Panc1 (cell line): ENCODE measurements at places on chromosomes 3 and 15. TPM values are rescaled to one million over a fixed set of nuclear protein-coding genes. Genes with fewer than 3 reads are reported as not detected.

RTP1 gene
- not detected for total RNA-seq

PEX5L gene
- 0.23 TPM for total RNA-seq

ADAMTSL3 gene
- total RNA-seq: not detected

ADAMTS17 gene
- total RNA-seq: 1.6 TPM

SCAANT1 gene
- total RNA-seq: not detected

CCR9 gene
- total RNA-seq: not detected

SLC35G2 gene
- total RNA-seq: 15.0 TPM

SLC9C1 gene
- not detected for total RNA-seq

WNT7A gene
- total RNA-seq: not detected

RARB gene
- not detected for total RNA-seq

AHSG gene
- total RNA-seq: 0.85 TPM

CAPN3 gene
- total RNA-seq: 0.31 TPM

KNSTRN gene
- total RNA-seq: 74.6 TPM

UTS2B gene
- 0.26 TPM for total RNA-seq

PARP15 gene
- total RNA-seq: 0.21 TPM

GAP43 gene
- total RNA-seq: not detected

ERC2 gene
- total RNA-seq: 0.33 TPM

ZPLD1 gene
- not detected for total RNA-seq

VEPH1 gene
- total RNA-seq: 0.51 TPM

LSAMP gene
- 3.1 TPM for total RNA-seq

THRB gene
- 3.9 TPM for total RNA-seq

SSUH2 gene
- total RNA-seq: not detected

QTRT2 gene
- 51.6 TPM for total RNA-seq

GOLGA6B gene
- not detected for total RNA-seq

LTF gene
- not detected for total RNA-seq

TRH gene
- total RNA-seq: not detected

ECE2 gene
- not detected for total RNA-seq

THSD4 gene
- 65.4 TPM for total RNA-seq

MINAR1 gene
- 0.62 TPM for total RNA-seq

MEX3B gene
- total RNA-seq: 8.5 TPM

IL17RB gene
- total RNA-seq: 15.9 TPM

C15orf61 gene
- 5.6 TPM for total RNA-seq

AADACL2 gene
- not detected for total RNA-seq

CYP8B1 gene
- total RNA-seq: 0.08 TPM

CGNL1 gene
- total RNA-seq: 3.5 TPM

PIERCE2 gene
- total RNA-seq: 2.8 TPM

GOLGA6D gene
- total RNA-seq: not detected

PSTPIP1 gene
- 0.46 TPM for total RNA-seq

SERPINI1 gene
- 8.0 TPM for total RNA-seq

PTX3 gene
- total RNA-seq: 2.1 TPM

GOLGA8S gene
- 0.15 TPM for total RNA-seq

SOX14 gene
- total RNA-seq: not detected

SERPINI2 gene
- not detected for total RNA-seq

TIMP4 gene
- total RNA-seq: not detected

CKMT1B gene
- 2.4 TPM for total RNA-seq

OXSM gene
- total RNA-seq: 0.28 TPM

HERC2 gene
- 69.7 TPM for total RNA-seq

RYR3 gene
- not detected for total RNA-seq

CYP1A2 gene
- not detected for total RNA-seq

CCDC50 gene
- total RNA-seq: 89.3 TPM

SCN11A gene
- not detected for total RNA-seq

KNG1 gene
- total RNA-seq: 0.23 TPM

RHOV gene
- 4.2 TPM for total RNA-seq

TRPM7 gene
- 44.9 TPM for total RNA-seq

MYLK gene
- 29.7 TPM for total RNA-seq

LMAN1L gene
- total RNA-seq: not detected

C2CD4A gene
- total RNA-seq: 0.15 TPM
